ENCODE measurements at places on chromosomes 12 and 14.

DNA sequence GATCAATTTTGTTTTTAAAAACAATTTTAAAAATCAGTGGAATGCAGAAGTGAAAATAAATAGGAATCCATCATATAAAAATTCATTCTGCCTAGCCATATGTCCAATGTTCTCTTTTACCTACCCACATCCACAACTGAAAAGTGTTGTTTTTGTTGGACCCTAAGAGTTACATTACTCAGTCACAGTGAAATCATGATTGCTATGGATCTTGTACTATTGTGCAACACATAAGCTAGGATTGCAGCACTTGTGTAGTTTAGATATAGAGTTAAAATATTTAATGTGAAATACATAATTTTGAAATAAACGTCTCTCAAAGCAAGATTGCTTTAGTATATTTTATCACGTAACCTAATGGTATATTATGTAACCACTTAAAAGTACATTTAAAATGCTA is 213.3 kb upstream of the CLEC14A start:
- no peak for DNase-seq

- no peak for DNase-seq
Measured at GRCh38 chr12:71725011-71725410, 29.7 kb upstream of the RAB21 start.

DNA sequence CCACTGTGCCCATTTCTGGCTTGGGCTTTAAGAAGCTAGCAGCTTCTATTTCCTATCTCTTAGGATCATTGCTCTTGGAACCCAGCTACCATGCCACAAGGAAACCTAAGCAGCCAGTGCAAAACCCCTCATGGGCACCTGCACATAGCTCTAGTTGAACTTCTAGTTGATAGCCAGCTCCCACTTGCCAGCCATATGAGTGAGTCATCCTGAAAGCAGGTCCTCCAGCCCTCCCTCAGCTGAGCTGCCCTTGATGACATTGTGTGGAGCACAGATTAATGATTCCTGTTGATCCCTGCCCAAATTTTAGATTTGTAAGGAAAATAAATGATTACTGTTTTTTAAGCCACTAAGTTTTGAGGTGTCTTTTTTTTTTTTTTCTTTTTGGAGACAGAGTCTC is 234.2 kb upstream of the FBXO33 start:
- DNase-seq = no peak

- no peak for DNase-seq
Measured at GRCh38 chr12:84247931-84248330, 664.7 kb downstream of the SLC6A15 start.

DNA sequence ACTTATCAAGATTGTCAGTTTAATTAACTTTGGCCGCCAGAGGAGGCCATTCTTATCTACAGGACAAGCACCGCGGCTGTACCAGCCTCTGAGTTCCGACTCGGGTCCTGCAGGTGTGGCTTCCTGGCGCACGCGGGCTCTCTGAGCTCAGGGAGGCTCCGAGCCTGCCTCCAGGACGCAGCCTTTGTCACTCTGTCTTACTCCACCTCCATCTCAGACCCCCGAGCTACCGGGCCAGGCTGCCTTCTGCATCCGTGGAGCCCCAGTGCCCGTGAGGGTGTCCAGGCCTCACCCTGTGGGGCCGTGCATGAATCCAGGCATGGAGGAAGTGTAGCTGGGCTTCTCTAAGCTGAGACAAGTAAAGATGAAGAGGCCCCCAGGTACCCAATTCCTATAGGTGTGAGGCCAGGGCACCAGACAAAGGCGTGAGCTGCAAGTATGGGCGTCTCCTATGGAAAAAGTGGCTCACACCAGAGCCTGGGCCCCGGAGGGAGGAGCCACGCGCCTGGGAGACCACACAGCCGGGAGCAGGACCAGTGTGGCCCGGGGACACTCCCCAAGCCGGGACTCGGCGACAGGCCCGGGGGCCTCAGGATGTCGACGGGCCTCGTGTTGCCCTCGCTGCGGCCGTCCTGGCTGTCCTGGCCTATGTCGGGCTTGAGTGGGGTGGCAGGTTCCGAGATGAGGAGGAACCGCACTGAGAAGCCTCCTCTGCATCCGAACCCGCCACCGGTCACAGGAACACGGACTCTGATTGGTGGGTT is 42.8 kb downstream of the NOC4L start:
- DNase-seq = no peak

GRCh38 chr14:44657696-44658388 is 150.8 kb upstream of the FSCB start:
- no peak for DNase-seq

GRCh38 chr14:100250732-100251465 is 12.0 kb downstream of the YY1 start:
- no peak for DNase-seq

GRCh38 chr14:87409393-87409792 is 583.6 kb downstream of the GALC start:
- no peak for DNase-seq

- DNase-seq = no peak
Measured at GRCh38 chr12:115455268-115455681, 771.3 kb upstream of the TBX3 start.

DNA sequence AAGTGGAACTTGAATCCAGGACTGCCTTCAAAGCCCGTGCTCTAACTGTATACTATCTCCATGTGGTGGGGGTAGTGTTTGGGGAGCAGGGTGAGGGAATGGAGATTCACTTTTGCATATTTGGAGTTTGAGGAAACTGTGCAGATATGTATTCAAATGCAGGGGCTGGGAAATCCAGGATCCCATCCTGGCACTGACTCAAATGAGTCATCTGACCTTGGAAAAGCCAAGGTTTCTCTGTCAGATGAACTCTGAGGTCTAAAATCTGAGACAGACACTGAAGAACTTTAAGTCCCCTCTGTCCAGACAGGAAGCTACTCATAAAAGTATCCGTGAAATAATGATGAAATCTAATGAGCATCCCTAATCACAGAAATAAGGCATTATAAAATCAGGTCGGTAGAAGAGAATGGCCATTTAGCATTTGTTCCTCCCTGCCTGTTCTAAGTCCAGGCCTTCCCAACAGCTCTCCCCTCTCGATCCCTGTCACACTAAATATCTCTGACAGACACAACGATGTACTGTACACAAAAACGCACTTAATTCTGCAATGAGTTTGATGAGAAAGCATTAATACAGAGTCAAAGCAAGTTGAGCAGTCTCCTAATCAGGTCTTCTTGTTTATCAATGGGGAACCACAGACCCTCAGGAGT is 14.4 kb downstream of the NIN start:
- DNase-seq = no peak

- no peak for DNase-seq
Measured at GRCh38 chr12:108332791-108333382, 6.2 kb downstream of the CMKLR1 start.

GRCh38 chr12:9820281-9820930 is 6.9 kb upstream of the KLRF1 start:
- DNase-seq = no peak

DNA sequence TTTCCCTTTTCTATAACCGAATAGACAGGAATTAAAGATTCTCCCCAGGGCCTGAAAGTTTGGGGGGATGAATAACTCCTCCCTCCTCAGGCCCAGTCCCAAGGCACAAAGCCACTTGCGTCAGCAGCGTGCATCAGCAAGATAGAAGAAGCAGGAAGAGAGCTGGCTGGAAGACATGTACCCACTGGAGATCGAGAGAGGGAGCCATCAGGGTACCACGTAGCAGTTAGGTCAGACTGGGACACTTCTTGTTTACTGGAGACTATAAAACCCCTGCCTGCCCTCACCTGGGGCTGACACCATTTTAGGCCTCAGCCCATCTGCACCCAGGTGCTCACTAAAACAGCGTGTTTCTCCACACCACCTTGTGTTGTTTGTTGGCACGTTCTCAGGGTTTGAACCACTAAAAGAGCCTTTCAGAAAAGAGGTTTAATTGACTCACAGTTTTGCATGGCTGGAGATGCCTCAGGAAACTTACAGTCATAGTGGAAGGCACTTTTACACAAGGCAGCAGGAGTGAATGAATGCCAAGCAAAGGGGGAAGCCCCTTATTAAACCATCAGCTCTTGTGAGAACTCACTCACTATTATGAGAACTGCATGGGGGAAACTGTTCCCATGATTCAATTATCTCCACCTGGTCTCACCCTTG is 93.2 kb downstream of the TMTC3 start:
- no peak for DNase-seq

DNA sequence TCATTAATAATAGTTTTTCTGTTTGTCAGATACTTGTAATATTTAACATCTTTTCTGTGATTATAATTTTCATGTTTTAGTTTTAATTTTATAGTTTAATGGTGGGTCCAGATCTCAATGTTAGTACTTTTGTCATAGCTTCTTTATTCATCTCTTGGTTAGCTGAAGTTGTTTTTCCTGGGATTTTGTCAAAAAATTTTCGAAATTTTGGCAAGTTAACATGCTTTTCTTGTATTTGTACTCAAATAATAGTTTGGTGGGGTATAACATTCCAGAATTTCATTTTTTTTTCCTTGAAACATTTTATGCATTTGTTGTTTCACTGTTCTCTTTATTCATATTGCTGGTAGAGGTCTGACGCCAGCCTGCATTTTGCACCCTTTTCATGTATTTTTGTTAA is 45.5 kb downstream of the KTN1 start:
- DNase-seq = no peak

Measured in stimulated activated CD4-positive, alpha-beta T cell treated with anti-CD3 and anti-CD28 coated beads, Interleukin-15, amount 100 ng/mL, for 48 hours (primary cell).